ENCODE measurements at places on chromosomes 5 and 9.

DNA sequence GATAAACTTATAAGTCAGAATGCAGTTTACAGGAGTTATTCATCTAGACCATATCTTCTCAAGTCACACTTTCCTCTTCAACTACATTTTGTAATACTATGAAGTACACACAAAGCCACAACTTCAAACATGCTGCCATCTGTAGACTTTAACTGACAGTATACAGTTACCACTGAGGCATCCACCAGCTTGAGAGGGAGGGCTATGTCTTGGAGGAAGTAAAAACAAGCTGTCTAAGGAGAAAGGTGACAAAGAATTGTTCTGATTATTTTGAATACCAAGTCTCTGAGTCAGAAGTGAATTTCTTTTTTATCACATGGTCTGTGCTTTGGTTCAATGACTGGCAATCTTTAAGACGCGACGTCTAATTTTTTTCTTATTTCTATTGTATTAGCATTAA lies 97.6 kb upstream of the CDH10 start:
- no peak for DNase-seq

- no peak for DNase-seq
Measured at GRCh38 chr5:139512786-139513390, 30.3 kb upstream of the STING1 start.

DNA sequence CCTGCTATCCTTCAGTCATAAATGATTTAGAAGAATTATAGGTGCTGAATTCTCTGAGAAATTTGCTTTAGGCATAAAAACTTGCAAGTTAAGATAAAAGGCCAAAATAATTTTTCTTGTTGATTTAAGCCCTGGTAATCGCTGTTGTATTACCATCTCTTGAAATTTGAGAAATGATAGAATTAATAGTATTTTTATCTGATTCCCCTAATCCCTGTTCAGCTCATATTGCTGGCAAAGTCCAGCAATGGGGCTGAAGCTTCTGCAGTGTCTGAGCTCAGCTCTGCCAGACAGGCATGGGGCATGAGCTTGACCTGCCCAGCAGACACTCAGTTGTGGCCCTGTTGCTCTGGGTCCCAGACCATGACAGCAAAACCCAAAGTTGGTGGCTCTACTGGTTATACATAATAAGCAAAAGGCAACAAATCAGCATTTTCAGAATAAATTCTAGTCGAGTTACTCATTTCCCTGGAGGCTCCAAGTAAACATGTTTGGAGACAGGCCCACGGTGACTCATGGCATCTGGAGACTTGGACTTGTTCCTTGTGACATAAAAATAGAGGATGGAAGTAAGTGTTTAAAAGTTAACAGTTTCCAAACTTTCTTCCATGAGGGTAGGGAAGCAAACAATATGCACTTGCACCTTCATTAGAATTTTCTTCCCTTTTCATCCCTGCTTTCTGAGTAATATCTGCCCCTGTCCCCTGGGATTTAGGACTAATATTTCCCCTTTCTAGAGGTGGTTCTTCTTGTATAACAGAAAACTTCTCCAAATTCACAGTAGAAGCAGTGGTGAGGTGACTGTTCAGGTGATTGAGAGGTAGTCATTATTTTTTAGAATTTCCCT lies 60.2 kb upstream of the SLC2A8 start:
- DNase-seq = no peak

GRCh38 chr5:86862093-86862492 lies 244.4 kb downstream of the COX7C start:
- DNase-seq = no peak

DNA sequence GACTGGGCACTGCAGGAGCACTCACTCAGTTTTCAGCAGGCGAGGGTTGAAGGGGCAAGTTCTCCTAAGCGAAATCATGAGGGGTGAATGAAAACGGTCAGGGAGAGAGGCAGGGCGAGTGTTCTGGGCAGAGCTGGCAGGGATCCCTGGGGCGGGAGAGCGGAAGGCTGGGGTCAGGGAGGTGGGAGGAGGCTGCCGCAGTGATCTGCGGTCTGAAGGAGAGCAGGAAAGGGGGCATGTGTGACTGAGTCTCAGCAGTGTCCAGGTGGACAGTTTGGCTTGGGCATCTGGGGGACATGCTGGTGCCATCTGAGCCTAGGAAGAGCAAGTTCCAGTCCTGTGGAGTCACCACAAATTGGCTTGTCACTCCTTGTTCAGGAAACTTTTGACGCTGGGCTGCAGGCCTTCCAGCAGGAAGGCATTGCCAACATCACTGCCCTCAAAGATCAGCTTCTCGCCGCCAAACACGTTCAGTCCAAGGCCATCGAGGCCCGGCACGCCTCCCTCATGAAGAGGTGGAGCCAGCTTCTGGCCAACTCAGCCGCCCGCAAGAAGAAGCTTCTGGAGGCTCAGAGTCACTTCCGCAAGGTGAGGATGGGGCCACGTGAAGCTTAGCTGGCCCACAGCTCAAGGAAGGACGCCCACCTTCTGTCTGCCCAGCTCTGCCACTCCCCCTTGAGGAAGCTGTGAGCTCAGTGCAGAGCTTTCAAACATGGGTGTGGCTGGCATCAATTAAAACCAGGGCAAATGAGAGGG lies 31.1 kb downstream of the DYNC2I2 start:
- no peak for DNase-seq

GRCh38 chr5:172003746-172004145 lies 2.7 kb downstream of the FBXW11 start:
- DNase-seq = no peak

DNA sequence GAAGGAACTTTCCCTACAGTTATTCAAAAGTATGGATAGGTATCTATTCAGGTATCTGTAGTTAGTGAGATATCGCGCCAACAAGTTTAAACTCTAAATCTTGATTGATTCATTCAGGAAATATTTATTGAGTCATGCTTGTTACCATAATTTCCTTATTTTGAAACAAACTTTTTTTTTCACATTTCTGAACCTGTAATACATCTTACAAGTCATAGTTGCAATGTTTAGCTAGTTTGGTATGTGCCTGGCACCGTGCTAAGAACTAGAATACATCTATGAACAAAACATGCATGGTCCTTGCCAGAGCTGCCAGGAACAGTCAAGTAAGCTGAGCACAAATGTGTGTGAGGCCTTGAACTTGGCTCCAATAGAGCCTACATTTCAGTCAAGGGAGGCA lies 226.4 kb downstream of the PCSK5 start:
- DNase-seq = no peak

DNA sequence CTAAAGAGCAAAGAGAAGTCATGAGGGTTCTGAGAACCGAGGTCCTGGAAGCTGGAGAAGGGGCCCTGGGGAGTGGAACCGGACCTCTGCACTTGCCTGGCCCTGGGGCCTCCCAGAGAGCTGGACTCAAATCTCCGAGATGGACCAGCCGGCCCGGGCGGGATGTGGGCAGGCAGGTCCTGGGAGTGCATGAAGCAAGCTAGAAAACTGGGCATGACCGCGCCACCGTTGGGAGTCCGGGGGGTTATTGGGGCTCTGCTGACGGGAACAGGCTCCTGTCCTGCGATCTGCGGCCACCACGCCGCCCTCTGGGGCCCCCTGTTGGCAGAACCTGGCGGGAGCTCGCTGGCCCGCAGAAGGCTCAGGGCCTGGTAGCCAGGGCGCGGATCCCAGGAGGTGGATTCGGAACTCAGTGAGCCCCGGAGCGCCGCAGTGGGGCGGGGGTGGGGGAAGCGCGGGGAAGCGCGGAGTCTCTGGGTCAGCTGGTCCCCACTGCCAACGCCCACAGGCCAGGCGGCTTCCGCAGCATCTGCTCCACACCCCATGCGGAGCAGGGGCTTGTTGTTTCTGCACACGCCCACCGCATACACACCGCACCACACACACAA lies 150.6 kb downstream of the ERCC6L2 start:
- DNase-seq = no peak

GRCh38 chr9:101403516-101404285 lies 5.0 kb downstream of the ZNF189 start:
- DNase-seq = no peak

DNA sequence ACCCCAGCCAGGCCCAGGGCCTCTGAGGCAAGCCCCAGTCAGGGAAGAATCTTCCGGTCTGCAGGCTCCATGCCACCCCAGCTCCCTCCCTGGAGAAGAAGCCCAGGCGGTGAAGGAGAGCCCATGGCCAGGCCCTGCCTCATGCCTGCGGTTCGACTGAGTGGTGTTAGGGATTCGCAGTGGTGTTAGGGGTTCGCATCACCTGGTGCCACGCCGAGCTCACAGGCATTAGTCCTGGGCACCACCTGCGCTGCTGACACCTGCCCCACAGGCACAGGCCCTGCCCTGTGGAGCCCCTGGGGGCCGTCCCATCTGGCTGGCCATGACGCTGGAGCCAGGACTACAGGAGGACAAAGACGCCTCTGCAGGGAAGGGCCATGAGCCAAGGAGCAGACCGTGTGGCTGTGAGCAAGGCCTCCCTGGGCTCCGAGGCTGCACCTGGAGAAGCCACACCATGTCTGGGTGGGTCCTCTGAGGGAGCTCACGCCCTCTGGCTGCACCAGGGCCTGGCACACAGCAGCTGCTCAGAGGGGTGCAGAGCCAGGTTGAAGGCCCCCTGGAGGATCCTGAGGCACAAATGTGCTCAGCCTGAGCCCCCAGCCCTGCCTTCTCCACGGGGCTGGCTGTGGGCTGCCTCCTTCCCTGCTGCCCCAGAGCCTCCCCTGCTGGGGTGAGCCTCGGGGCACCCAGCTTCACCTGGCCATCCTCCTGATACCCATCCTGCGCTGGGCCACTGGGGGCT lies 27.6 kb upstream of the RNF130 start:
- DNase-seq = no peak

GRCh38 chr9:122095010-122095767 lies 2.1 kb upstream of the TTLL11 start:
- no peak for DNase-seq

DNA sequence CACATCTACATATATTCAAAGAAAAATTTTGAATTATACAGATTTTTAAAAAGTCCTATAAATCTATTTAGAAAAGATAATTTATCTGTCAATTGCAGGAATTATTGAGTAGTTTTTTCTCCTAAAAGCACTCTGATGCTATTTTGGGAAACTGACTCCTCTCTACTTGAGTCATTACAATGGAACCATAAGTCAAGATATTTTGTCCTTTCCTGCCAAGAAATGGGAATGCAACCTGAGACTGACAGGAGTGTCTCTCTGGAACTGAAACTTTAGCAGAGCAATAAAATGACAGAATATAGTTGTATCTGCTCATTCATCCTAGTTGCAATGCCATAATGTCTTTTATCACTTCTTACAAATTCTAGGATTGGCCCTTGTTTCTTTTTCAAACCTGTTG lies 48.6 kb downstream of the CARTPT start:
- no peak for DNase-seq

DNA sequence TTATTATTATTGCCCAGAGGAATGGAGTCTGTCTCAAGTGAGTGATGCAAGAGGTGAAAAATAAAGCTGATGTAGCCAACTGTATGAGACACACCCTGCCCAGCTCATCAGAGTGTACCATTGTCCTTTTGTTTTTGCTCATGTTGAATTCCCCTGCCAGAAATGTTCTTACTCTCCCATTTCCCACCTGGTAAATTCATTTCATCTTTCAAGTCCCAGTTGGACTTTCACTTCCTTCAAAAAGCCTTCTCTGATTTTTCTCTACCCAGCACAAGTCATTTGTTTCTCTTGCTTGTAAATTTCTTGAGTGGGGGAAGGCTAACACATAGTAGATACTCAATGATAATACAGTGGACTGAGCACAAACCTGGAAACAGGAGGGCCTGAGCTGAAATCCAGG lies 394.5 kb upstream of the ZNF462 start:
- DNase-seq = no peak

DNA sequence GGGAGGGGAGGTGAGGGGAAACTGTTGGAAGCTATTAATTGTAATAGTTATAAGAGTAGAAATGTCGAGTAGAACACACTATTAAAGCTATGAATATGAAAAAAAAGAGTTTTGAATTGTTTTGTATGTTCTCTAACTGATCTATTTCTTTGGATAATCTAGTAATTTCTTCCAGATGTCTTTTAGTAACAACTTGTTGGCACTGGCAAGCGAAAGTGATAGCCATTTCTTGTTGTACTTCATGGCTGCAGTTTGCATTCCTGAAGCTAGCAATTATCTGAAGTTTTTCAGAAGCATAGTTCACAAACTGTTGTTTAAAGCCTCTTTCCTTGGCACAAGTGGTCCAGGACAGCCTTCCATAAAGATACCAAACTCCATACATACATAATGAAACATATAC lies 49.4 kb upstream of the SPATA31C2 start:
- no peak for DNase-seq
